Hindlimb muscle (tissue), 1 donor: ENCODE measurements at places on chromosomes 4 and X. TPM values are rescaled to one million over a fixed set of nuclear protein-coding genes. Genes with fewer than 3 reads are reported as not detected.
A peak's percentile ranks its signal among the peaks of the same experiment; 100 is the strongest.

DNA sequence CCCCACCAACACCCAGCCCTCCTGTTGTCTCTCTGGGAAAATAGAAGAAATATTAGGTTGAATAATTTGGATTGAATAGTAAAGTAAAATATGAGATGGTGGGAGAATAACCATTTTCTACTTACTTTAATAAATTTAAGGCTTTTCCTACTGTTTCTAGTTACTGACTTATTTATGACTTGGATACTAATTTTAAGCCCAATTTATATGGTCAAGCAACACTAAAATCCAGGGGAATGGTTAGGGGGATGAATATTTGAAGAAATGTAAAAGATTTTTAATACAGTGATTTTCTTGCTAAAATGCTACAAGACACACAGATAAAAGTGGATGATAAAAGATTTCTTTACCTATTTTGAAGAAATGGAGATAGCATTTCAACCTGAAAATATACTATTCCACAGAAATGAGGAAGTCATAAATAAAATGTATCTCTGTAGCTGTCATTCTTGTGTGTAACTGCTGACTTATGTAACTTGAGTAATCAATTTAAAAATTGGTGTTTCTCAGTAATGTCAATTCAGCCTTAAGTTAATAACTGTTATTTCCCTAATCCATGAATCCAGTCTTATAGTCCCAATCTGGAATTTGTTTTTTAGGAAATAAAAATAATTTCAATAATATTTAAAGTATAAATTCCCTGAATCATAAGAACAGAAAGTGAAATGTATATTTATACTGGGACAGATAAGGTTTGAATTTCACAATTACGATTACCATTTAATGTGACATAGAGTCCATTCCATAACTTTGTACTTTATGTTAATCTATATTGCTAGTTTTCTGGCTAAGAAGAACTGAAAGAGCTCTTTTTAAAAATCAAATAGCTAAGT lies 24.3 kb upstream of the IL2 start:
- no peak for DNase-seq

DNA sequence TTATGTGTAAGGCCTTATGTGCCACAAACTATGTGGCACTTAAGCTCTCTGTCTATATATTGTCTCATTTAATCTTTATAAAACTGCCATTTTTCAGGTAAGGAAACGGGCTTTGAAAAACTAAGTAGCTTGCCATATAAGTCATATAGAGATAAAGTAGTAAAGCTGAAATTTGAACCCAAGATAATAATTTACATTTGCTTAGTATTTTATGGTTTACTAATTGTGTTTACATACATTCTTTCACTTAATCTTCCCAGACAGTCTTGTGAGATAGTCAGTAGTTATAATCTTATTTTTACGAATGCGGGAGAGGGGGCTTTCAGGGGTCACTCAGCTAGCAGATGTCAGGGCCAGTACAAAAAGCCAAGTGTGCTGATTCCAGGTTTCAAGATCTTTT lies 13.9 kb upstream of the CCNG2 start:
- DNase-seq, result no peak

- no peak for DNase-seq
Measured at GRCh38 chr4:14234307-14234706, 606.8 kb upstream of the BOD1L1 start.

The GNRHR gene
- 0.50 TPM for polyA plus RNA-seq

The SH3D19 gene
- polyA plus RNA-seq, result 26.1 TPM

The TBC1D19 gene
- polyA plus RNA-seq, result 11.9 TPM

DNA sequence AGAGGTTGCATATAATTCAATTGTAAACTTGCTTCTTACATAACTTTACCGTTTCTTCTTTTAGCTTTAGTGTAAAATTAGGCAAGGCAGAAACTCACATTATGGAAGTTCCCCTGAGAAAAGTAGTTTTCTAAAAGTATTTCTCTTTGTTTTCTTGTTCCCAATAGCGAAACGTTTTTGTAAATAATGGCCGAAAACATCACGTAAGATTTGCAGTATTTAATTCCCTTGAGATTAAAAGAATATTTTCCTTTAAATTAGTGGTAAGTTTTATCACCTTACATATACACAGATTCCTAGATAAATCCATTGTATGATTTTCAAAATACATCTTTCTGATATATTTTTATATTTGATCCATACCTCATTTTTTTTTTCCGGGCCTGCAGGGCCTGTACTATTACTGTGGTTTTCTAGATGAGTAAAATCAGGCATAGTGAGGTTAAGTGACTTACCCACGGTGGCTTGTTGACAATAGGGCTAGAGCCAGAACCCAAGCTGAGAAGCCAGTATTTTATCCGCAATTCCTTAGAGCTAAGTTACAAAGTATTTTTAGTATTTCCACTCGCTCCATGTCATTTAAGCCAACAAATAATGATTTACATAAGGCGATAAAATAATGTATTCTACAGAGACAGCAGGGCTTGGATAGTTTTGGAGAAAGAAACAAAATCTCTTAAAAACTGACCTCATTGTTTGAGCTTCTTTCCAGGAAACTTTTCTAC lies 82.2 kb upstream of the VEGFC start:
- DNase-seq, result peak; percentile 76

GRCh38 chr4:30776921-30777415 lies 56.8 kb downstream of the PCDH7 start:
- DNase-seq, result no peak

- no peak for DNase-seq
Measured at GRCh38 chr4:11783588-11783987, 354.9 kb upstream of the HS3ST1 start.

DNA sequence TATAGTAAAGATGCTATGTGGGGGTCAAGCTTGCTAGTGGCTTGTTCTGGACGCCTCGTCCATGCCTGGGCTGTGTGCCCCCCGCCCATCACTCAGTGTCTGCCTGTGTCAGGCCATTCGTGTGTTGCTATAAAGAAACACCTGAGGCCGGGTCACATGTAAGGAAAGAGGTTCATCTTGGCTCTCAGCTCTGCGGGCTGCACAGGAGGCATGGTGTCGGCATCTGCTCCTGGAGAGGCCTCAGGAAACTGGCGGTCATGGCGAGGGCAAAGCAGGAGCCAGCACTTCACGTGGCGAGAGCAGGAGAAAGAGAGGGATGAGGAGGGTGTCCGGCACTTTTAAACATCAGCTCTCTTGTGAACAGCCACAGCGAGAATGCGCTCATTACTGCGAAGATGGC lies 25.2 kb downstream of the PIGG start:
- DNase-seq, result no peak

DNA sequence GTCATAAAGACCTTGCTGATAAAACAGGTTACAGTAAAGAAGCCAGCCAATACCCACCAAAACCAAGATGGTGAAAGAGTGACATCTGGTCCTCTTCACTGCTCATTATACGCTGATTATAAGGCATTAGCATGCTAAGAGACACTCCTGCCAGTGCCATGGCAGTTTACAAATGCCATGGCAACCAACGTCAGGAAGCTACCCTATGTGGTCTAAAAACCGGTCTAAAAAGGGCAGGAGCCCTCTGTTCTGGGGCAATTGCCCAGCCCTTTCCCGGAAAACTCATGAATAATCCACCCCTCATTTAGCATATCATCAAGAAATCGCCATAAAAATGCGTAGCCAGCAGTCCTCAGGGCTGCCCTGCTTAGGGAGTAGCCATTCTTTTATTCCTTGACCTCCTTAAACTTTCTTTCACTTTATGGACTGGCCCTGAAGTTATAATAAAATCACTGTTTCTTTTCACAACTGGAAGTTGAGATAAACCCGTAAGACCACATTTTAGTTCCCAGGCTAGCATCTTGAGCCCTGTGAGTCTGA lies 260.5 kb upstream of the FAT1 start:
- DNase-seq, result no peak

The CDKL2 gene
- not detected for polyA plus RNA-seq

DNA sequence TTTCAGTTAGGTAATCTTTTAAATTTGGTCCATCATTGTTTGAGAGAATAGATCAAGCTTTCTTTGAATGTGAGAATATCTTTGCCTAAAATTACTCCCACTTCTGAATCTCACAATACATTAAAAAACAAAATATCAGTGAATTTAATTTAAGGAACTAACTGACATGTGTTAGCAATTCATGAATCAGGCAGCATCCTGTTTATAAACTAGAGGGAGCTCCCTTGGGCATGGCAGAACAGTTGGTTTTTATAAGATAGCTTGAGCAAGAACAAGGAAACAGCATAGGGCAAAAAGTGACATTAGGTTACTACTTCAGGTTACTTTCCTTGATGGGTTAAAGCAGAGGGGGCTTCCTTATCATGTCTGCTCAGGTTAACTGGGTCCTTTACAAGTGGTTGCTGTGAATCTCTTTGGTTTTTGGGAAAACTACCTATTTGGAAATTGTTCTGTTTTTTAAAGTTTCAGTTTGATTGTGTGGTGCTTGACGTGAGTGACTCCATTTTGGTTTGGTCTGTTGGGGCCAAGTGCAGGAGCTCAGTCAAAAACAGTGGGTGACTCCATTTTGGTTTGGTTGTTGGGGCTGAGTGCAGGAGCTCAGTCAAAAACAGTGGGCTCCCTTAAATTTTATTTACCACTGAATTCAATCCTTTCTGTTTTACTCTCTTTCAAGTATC lies 68.0 kb downstream of the PPEF2 start:
- no peak for DNase-seq

GRCh38 chr4:144590020-144590419 lies 55.9 kb upstream of the HHIP start:
- DNase-seq, result no peak

The HEPH gene
- polyA plus RNA-seq, result 6.4 TPM

GRCh38 chr4:140061194-140061593 lies 92.8 kb downstream of the MAML3 start:
- no peak for DNase-seq

The NKX3-2 gene
- 0.06 TPM for polyA plus RNA-seq

The RIBC1 gene
- polyA plus RNA-seq, result 1.1 TPM

GRCh38 chr4:142683503-142683902 lies 162.6 kb downstream of the INPP4B start:
- no peak for DNase-seq

- no peak for DNase-seq
Measured at GRCh38 chr4:24690436-24690835, 104.9 kb upstream of the SOD3 start.

The XPNPEP2 gene
- 3.9 TPM for polyA plus RNA-seq

GRCh38 chr4:111781611-111782010 lies 363.6 kb upstream of the FAM241A start:
- no peak for DNase-seq

- no peak for DNase-seq
Measured at GRCh38 chr4:94544811-94545210, 93.1 kb downstream of the PDLIM5 start.

The IRF2 gene
- polyA plus RNA-seq, result 16.7 TPM

DNA sequence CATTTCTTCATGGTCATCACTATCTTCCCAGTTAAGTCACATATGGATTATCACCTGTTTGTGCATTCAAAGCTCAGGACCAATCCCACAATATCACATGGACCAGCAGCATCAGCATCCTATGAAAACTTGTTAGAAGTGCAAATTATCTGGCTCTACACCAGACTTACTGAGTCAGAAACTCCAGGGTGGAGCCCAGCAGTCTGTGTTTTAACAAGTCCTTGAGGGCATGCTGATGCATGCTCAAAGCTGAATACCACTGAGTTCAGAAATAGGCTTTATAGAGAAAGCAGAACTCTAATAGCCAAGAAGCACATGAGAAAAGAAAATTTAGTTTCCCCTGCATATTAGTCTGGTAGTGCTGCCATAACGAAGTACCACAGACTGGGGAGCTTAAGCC lies 62.4 kb upstream of the GABRQ start:
- DNase-seq, result no peak

DNA sequence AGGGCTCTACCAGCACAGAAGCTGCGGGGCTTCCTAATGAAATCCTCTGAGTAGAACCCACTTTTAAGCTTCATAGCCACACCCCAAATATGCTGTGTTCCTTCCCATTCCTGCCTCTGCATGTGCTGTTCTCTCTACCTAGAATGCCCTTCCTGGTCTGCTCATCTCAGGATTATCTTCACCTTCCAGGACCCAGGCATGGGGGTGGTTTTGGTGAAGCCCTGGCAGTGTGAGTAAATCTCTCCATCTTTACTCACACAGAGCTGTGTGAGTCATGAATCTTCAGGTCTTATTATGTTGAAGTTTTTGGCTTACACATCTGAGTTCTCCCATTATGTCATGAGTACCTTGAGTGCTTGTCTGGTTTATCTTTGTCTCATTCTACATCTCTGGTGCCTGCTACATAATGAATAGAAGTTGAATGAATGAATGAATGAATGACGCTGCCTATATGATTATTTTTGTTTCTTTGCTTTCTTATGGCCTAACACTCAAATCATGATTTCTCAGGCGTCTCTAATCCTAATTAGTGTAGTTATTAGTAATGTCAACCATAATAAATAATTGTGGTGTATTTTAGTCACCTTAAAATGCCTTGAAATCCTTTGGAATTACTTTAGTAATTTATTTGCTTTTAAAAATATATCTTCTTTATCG lies 41.9 kb downstream of the HADH start:
- no peak for DNase-seq

The ZNF718 gene
- 4.1 TPM for polyA plus RNA-seq

- DNase-seq, result no peak
Measured at GRCh38 chr4:152961014-152961772, 25.1 kb downstream of the FHDC1 start.

DNA sequence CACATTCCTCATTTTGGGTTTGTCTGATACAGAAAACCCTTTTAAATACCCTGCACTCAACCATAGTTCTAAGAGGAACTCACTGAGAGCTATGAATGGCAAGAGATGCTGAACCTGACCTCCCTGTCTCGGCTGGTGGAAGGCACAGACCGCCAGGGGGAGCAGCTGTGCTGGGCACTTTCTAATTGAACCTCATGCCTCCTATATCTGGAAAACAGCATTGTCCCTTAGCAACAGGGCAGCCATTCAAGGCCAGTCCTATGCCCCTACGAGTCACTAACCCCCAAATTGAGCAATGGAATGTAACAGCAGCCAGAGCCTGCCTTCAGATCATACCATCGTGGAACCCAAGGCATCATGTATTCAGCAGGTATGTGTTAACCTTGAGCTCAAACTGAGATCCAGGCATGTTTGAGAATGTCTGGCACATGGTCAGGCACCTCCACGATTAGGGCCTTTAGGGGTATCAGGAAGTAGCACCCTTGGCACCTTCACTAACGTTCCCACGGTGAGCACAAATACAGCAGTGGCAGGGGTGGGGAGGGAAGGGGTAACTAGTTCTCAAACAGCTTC lies 5.1 kb downstream of the USP27X start:
- DNase-seq, result no peak

The IRS4 gene
- polyA plus RNA-seq, result not detected

DNA sequence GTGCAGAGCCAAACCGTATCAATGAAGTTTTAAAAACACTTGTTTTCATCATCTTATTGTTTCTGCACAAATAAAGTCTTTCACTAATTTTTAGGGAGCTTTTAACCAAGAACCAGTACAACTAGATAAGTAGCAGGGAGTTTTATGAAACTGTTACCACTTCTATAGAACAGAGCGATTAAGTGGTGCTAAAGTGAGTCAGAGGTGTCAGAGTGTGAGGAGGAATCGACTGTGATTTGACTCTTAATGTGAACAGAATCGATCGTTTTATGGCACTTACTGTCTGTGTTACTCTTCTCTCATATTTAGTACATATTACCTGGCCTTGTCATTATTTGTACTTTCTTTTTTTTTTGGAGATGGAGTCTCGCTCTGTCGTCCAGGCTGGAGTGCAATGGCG lies 43.3 kb downstream of the PDK3 start:
- no peak for DNase-seq
